ENCODE measurements at places on chromosomes 3 and 15.

- no peak for DNase-seq
Observed at GRCh38 chr3:73719861-73720260, 95.1 kb upstream of the PDZRN3 start.

- DNase-seq: no peak
Observed at GRCh38 chr3:12395349-12396012, 88.8 kb upstream of the TSEN2 start.

DNA sequence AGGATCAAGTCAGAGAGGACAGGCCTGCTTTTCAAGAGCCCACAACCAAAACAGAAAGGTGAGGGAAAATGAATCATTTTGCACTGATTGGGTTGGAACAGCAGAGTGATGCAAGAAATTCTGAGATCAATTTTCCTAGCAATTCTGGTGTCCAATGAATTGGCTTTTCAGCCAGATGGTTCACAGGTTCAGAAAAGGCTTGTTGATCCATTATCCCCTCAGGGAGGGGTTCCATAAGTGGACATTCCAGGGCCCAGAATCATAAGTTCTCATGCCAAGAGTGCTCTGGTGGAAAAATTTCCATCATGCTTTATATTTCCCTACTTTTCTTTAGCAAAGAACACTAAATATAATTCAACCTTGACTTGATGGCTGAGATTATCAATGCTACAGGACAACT, 16.2 kb downstream of the RBP2 start:
- DNase-seq: no peak

GRCh38 chr3:51659942-51660341, 11.1 kb upstream of the TEX264 start:
- no peak for DNase-seq

DNA sequence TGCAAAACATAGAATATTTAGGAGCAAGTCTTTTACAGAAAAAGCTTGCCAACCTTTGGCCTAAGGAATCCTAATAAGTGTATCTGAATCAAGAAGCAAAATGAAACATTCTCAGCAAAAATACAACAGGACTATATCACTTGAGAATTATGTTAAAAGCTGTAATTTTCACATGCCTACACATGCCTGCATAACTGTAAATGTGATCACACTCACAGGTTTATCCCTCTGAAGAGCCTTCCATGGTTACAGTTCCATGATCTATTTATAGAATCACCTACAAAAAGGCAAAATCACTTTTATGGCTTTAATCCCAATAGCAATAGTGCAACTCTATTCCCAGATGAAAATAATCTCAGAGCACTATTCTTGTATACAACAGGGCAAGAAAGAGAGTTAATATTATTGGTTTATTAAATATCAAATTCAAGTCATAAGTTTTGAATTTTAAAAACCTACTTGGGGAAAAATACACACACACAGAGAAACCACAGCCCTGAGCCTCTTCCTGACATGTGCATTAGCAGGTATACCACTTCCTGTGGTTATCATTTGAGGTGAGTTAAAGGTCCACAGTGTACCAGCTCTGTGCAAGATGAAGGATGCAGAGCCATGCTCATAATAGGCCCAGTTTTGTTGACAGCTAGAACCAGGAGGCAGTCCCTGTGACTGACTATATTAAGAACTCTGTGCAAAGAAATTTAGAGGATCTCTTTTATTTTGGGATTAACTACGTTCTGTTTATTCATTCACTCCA, 252.5 kb upstream of the TGFBR2 start:
- no peak for DNase-seq

GRCh38 chr3:65662095-65662494, 376.6 kb downstream of the MAGI1 start:
- no peak for DNase-seq

DNA sequence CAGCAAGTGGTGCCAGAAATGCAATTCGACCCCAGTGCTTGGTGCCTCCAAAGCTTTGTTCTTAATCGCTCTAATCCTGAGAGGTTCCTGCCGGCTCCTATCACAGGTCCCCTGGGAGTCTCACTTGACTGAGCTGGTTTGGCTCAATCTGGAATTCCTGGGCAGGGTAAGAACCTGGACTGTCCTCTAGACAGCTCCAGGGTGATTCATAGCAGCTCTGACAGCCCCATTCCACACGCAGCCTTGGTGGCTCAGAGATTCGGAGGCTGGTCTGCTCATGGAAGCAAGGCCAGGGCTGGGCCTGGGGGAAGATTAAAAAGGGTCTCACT, 37.9 kb downstream of the MYO5C start:
- DNase-seq: no peak

DNA sequence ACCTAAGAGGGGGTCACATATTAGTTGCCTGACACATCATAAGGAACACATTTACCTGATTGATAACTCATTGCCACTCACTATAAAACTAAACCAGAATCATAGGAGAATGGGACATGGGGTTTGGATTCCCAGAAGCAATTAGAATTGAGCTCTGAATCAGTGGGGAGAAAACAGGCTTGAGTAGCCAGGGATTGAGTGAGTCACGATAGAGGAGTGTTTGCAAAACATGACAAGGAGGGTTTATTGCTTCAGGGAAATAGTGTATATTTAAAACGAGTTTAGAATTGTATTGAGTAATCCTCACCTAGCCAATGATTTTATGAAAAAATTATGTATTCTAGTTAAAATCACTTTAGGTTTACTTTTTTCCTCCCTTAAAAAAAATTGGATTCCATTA, 101.1 kb upstream of the THRB start:
- no peak for DNase-seq

GRCh38 chr15:72176159-72176558, 21.4 kb downstream of the GRAMD2A start:
- DNase-seq: no peak

DNA sequence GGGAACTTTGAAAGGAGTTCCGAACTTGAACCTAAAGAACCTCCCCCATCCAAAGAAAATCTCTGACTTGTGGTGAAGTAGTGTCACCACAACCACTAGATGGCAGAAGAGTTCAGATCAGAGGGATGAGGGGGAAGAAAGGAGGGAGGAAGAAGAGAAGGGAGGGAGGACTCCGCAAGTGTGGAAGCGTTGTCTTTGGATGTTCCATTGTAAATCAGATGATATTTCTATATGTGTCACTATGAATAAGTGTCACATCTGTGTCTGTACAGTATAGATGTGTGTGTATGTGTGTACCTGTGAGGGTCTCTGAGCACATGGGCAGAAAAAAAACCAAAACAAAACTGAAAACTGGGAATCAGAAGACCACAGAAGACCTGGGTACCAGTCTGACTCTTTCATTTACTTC, 16.9 kb downstream of the SLC24A1 start:
- no peak for DNase-seq

DNA sequence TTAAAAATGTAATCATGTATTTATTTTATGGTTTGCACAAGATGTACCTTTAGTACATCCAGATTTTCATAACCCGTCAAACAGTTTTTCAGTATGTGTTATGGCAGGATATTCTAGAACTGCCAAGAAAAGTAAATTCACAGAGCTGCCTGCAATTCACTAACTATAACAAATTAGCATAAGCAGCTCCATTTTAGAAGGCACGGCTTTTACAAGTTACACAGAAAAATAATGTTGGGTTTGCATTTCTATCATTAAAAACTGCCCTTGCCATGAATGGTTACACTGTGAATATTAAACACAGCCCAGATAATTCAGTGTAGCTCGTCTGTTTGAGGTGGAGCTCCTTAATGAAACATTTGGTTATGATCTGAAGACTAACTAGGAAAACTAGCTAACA, 94.3 kb upstream of the BHLHE40 start:
- DNase-seq: no peak

DNA sequence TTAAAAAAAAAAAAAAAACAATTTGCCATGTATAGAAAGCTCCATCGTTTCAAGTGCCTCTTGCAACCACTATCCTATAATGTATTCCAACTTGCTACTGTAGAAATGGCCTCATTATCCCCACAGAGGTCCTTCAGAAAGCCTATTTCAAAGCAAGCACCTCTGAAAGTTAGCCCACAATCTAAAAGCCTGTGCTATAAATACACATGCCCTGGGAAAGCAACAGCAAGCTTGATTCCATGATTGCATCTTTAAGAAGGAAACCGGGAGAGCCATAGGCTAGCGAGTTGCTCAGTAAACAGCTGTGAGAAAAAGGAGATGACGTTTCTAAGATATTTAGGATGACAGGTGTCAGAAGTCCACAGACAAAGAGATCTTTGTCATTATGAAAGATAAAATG, 28.3 kb downstream of the TAFA4 start:
- DNase-seq: no peak

DNA sequence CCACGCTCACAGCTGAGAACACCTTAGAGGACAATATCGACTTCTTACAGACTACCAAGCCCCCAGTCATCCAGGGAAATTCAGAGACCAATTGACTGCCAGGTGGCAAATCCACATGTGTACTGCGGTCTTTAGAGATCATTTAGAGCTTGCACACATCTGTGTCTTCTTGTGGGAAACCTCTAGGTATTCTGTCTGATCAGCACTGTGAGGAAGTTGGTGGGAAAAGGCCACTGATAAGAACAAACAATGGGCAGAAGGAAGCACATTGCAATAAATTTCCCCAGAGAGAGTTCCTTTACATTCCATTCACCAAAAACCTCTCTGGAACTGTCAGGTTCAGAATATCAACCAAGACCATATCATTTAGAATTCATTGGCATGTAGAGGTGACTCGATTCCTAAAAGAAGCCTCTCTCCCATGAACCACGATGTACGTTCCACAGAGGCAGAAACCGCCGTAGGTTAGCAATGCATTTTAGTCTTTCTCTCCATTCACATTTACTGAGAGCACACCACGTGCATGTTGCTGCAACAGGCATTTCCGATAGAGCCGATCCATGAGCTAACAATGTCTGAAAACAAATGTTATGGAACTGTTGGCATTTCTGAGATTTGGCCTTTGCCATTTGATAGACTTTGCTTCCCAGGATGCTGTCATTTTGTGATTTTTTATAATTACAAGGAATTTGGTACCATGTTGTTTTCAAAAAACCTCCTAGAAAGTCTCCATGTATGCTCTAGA, 287.3 kb upstream of the TPRG1 start:
- no peak for DNase-seq

- no peak for DNase-seq
Observed at GRCh38 chr15:93063796-93064690, 25.0 kb downstream of the RGMA start.

GRCh38 chr3:128433837-128434165, 32.9 kb downstream of the DNAJB8 start:
- DNase-seq: no peak

GRCh38 chr15:93072011-93072410, 17.0 kb downstream of the RGMA start:
- no peak for DNase-seq

DNA sequence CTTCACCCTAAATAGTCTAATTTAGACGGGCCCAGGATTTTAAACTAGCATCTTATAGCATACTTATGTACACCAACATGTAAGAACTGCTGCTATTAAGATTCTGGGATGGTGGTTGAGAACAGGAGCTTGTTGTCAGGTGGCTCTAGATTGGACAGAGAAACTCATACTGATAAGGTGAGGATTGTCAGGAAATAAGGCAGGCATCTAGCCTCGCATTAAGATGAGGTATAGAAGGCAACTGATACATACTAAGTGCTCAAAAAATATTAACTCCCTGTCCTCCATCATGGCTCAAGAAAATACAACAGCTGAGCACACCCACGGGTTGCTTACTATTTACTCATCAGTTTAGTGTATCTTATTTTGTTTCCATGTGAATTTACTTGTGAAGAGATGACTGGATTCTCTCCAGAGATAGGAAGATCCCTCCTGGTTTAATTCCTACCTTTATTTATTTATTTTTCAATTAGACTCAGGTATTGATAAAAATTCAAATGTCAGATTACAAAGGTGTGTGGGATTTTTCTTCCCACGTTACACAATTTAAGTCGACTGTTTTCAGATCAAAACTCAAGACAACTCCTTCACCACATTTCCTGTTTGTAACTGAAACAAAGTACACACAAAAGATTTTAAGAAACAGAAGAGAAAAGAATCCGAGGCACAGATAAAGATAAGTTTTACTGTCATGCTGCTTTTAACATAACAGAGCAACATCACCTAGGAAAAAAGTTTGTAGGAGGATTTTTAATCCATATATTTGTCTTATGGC, at the start of gene TRAT1:
TRAT1 (plus strand) TSS at position 664 of the 775 bp plus-strand sequence. CDS start 142 bp downstream, outside the sequence.
- DNase-seq: no peak

GRCh38 chr3:24523215-24523614, 28.6 kb upstream of the THRB start:
- DNase-seq: no peak

DNA sequence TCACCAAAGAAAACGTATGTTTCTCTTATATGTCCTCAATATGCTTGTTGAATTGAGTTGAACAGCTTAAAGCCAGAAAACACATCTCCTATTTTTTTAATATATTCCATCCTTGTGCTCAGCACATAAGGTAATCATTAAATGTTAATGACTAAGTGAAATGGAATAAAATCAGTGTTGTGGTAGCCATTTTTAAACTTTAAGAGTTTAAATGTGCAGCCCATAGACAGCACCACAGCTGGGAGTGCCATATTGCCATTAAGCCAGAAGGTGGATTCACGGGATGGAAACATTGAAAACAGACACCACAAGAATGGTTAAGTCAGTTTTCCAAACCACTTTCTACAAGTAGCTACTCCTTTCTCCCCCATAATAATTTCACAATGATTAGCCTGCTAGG, 76.8 kb upstream of the C15orf61 start:
- no peak for DNase-seq

DNA sequence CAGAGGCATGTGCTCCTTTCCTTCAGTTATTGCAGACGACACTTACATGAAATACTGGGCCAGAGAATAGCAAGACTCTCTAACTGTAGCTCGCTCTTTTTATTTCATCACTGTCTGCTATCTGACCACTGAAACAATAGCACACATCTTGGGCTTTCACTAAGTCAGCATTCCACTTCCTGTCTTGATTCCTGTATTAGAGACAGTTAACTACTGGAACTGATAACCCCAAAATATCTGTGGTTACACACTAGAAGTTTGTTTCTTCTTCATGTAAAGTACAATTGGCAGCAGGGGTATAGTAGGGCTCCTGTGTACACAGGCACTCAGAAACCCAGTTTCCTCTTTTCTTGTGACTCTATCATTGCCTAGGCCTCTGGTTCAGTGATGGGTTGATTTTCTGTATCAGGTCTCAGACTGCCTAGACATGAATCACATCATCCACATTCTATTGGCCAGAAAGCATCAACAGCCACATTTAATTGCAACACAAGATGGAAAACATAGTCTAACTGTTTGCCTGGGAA, 230.2 kb upstream of the CD96 start:
- no peak for DNase-seq

- no peak for DNase-seq
Observed at GRCh38 chr15:32887090-32887489, 169.3 kb downstream of the GREM1 start.

- DNase-seq: no peak
Observed at GRCh38 chr3:26438325-26438940, 184.1 kb upstream of the LRRC3B start.

GRCh38 chr3:73452729-73453128, 172.0 kb downstream of the PDZRN3 start:
- DNase-seq: no peak

GRCh38 chr3:106827515-106828213, 549.6 kb upstream of the CCDC54 start:
- DNase-seq: no peak
